H54 (cell line): ENCODE measurements at places on chromosomes 1 and 21.

- DNase-seq: no peak
These were observed 1.7 kb downstream of the ASPM start for GRCh38 chr1:197144570-197145325.

- no peak for DNase-seq
These were observed 31.1 kb downstream of the NHLH2 start for GRCh38 chr1:115809847-115810246.

DNA sequence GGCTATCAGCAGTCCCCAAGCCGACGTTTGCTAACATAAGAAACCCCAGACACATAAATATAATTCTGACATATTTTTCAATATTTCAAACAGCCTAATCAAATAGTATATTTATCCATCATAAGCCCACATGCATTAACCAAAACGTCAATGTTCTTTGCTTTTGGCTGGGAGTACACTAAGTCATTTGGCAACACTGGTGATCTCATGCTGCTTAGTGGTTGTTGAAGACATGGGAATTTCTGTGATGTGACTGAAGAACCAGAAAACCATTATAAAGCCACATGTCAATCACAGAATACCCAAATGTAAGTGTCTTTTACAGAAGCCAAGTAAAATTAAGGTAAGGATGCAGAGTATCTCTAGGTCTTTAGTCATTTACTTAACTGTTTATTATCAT, 57.6 kb downstream of the PLPPR5 start:
- no peak for DNase-seq

DNA sequence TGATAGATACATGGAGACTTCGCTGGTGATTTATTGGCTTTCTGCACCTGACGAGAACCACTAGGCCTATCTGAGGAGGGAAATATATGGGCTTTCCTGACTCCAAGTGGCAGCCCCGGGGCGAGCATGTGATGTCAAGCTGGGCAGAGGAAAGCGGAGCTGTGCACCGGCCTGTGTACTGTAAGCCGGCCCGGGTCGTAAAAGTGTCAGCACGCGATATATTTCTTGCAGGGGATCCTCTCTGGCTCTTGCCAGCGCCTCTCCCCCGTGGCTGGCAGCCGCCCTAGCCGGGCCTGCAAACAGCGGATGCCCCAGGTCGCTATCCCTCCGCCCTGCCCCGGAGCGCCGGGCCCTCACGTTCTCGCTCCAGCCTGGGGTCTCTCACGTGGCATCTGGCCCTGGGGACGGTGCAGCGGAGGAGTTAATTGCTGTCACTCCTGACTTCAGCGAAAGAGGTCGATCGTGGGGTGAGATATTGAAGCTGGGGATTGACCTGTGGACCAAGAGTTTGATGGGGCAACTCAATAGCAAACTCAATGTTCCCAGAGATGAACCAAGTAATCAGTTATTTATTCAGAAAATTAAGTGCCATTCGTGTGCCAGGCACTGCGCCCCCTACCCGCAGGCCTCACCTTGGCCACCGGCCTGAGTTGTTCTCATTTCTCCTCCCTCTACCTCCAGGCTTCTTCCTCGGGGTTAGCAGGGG, 41.0 kb upstream of the HAO2 start:
- DNase-seq: no peak

- DNase-seq: peak; percentile 47
These were observed 113.7 kb upstream of the SLC35F3 start for GRCh38 chr1:233790662-233791371.
